ENCODE measurements at places on chromosomes 13 and 19.

GRCh38 chr13:96089749-96090239 lies at the start of gene HS6ST3:
HS6ST3 (plus strand) TSS chr13:96090107.
- peak; percentile 49 for DNase-seq

GRCh38 chr13:28357911-28358433 lies 137.0 kb downstream of the FLT1 start:
- DNase-seq = no peak

- peak; percentile 57 for DNase-seq
Observed at GRCh38 chr13:33728271-33729037, 89.5 kb upstream of the RFC3 start.

- no peak for DNase-seq
Observed at GRCh38 chr13:94987081-94987480, 274.7 kb upstream of the SOX21 start.

DNA sequence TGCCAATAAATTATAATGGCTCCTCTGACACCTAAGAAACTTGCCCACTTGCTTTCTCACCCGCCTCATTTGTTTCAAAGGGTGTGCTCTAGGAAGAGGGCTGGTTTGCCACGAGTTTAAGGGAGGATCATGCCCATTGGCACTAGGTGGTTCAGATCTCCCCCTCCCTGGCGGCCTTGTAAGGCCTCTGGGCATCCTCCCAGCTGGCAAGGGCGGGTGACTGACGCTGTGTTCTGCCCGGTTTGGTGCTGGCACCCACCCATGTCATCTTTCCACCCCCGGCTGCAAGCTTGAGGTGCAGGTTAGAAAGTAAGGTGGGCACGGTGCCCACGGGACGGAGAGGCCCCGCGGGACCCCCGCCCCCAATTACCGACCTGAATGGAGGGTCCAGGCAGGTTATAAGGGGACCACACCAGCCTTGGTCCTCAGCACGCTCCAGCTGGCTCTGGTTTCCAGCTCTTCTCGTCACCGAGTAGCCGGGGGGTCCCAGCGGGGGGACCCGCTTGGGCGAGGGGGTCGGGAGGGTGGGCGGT lies 90.4 kb downstream of the PTPRS start:
- no peak for DNase-seq

- no peak for DNase-seq
Observed at GRCh38 chr19:51140441-51140840, 1.7 kb upstream of the SIGLEC7 start.

GRCh38 chr19:35290381-35291127 lies 1.4 kb upstream of the MAG start:
- no peak for DNase-seq

- DNase-seq = no peak
Observed at GRCh38 chr19:55956431-55956830, 8.8 kb downstream of the NLRP8 start.

DNA sequence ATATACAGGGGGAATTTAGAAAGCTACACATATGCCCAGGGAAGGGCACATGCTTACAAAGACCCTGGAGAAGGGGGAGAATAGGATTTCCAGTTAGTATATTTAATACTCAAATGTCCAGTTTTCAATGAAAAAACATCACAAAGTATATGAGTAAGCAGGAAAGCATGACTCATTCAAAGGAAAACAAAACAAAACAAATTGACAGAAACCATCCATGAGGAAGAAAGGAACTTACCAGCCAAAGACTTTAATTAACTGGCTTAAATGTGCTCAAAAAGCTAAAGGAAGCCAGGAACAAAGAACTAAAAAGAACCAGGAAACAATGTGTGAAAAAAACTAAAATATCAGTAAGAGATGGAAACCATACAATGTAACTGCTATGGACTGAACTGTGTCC lies 716.2 kb upstream of the ARGLU1 start:
- no peak for DNase-seq

All from right lobe of liver (tissue), 6 donors.